T follicular helper cell (primary cell): ENCODE measurements at places on chromosomes 16 and 17.

GRCh38 chr16:67155295-67156142 is 4.2 kb downstream of the TRADD start:
- peak; percentile 67 for DNase-seq

GRCh38 chr17:61363601-61364462 is 35.8 kb upstream of the TBX2 start:
- DNase-seq = no peak

DNA sequence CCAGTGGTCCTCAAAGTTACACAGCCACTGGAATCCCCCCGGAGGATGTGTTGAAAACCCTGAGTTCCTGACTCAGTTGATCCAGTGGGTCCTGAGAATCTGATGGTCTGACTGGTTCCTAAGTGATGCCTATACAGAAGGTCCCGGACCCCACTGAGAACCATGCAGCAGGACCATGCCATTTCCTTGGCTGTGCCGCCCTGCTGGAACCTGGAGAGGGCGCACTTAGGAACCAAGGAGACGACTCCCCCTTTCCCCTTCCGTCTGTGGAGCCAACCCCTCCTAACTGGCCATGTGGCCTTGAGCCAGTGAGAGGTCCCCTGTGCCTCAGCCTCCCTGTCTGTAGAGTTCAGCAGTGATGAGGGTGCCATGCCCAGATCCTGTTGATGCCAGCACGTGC is 22.0 kb downstream of the C16orf74 start:
- no peak for DNase-seq

DNA sequence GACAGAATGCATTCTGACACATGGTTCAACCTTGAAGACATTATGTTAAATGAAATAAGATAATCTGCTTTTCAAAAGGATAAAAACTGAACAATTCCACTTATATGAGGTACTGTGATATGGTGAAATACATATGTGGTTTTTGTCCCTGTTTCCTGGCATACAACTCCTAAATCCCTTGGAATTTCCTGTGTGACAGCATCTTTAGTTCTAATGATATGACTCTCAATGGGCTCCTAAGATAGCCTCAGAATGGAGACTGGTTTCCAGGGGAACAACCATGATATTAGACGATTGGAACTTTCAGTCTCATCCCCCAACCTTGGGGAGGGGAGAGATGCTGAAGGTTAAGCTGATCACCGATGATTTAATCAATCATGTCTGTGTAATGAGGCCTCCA is 37.7 kb upstream of the PHLPP2 start:
- DNase-seq = no peak

GRCh38 chr16:84960942-84961341 is 50.4 kb downstream of the ZDHHC7 start:
- no peak for DNase-seq

- peak; percentile 3 for DNase-seq
Observed at GRCh38 chr17:51165680-51166197, 472 bp upstream of the NME2 start.

DNA sequence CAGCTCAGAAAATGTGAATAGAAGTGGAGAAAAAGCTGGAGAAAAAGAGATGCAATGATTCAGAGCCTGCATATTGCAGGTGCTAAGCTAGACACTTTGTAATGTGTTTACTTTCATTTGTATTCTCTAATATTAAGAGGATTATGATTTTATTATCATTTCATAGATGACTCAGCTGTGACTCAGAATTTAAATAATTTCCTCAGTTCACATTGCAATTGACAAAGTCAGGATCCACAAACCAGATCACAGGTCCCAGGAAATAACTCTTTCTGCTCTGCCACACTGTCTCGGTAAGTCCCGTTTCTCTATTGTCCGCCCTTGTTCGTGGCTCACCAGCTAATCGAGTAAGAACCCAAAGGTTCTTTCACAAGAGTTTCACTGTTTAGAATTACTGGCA is 235.4 kb upstream of the MON1B start:
- DNase-seq = no peak

- DNase-seq = no peak
Observed at GRCh38 chr17:4872786-4873185, 26.6 kb upstream of the C17orf107 start.

DNA sequence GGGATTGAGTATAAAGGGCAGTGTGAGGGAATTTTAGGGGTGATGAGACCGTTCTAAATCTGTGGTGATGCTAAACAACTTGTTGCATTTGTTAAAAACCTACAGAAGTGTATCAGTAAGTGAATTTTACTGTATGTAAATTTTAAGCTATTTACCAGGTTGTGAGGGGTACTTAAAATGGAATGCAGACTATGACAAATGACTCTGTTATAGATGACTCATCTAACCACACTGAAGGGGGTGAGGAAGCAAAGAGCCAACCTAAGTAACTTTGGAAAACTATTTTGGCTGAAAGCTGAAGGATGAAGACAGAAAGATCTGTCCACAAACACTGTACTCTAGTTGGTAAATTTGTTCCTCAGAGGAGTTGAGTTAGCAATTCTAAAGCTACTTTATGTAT is 5.3 kb upstream of the MKS1 start:
- DNase-seq = no peak
